Bronchial epithelial cell (primary cell): ENCODE measurements at places on chromosomes 7 and 10.
A peak's percentile ranks its signal among the peaks of the same experiment; 100 is the strongest.

GRCh38 chr10:124417895-124418725 is 613 bp downstream of the OAT start:
- no peak for DNase-seq

DNA sequence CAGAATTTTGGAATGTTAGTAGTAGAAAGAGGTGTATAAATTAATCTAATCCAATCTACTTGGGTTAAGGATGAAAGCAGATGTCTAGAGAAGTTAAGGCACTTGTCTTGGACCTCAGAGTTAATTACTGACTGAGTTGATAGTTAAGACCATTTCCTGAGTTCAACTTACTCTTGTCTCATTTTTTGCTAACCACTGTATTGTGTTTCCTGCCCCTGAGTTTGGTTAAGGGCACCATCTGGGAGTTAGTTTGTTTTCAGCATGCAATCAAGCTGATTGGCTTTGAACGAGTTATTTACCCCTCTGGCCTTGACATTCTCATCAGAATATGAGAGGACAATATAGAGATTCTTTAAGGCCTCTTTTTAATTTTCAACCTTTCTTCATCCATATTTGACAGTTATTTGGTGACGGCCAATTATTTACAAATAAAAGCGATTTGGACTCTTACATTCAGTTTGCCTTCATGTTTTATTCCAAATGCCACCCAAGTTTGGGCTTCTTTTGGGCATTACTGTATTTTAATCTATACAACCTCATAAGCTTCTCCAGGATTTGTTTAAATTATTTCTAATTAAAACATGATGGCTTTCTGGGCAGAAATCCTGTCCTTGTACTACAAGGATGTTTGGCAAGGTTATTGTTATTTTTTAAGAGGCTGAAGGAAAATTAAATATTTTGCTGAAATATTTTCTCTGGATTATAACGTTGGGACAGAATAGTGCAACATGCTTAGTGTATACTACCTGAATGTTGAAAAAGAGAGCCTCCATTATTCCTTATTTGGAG is 225.0 kb downstream of the CACNB2 start:
- no peak for DNase-seq

DNA sequence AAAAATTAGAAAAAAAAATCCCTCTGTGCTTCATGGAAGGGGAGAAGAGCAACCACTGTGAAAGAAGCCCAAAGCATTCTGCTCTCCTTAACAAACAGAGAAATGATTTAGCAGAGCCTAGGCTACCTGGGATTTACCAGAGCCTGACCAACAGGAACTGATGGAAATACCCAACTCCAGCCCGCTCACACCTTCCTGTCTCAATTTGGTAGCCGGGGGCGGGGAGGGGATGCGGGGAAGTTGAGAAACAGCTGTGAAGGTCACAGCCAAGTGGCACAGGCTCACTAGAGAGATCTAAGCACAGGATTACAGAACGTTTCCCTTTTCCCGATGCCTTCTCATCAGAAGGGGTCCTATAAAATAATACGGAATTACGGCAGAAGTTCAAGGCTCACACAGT is 17.6 kb downstream of the RSU1 start:
- no peak for DNase-seq

- DNase-seq: no peak
These were observed 661.9 kb downstream of the SORCS1 start for GRCh38 chr10:106502641-106503040.

DNA sequence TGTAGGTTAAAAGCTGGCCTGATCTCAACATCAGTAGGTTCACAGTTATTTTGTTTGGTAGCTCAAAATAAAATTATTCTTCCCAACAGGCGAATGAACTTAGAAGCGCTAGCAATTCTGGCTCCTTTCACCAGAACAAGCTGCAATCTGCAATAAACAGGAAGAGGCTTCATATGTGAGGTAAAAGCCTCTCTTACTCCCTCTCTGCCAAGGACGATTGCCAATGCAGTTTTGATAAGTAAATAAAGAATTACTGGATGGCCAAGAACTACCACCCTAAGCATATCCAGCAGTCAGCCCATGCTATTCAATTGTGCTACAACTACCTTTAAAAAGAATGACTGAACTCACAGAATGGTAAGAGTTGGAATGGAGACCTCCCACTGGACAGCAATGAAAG is 150.0 kb upstream of the LAMB4 start:
- no peak for DNase-seq

DNA sequence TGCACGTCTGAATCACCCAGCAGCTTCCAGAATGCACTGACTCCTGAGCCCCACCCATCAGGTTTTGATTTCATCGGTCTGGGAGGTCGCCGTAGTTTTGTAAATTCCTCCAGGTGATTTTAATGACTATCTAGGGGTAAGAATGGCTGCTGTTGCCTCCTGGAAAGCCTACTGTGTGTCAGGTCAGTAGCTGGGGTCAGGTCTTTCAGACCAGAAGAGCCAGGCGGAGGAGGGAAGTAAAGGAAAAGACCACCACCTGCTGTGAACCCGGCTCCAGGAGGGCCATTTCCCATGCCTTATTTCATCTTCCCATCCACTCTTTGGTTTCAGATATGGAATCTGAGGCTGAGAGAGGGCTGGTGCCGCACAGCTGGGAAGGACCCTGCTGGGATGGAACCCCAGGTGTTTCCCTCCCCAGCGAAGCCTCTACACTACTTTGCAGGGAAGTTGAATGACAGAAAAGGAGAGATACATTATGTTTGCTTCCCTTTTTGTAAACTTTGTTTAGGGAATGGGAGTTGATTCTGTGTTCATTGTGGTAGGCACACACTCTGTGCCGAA is 19.8 kb downstream of the ADAMTS14 start:
- no peak for DNase-seq

DNA sequence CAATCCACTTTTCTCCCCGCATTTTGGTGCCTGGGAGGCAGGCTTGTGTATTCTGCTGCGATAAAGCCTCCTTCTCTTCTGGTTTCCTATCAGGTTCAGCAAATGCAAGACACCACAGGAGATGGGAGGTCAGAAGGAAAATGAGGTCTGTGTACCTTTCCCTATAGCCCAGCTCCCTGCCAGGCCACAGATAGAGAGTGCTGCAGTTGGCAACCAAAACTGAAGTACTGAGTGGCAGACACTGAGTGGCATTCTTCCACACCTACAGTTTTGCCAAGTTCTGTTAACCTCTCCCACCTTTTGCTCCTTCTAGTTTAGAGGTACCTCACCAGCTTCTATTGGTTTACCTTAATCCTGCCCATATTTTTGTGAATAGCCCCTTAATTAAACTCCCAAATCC is 948.4 kb downstream of the SORCS1 start:
- no peak for DNase-seq

GRCh38 chr7:140284062-140284461 is 107.3 kb upstream of the KDM7A start:
- DNase-seq: no peak

DNA sequence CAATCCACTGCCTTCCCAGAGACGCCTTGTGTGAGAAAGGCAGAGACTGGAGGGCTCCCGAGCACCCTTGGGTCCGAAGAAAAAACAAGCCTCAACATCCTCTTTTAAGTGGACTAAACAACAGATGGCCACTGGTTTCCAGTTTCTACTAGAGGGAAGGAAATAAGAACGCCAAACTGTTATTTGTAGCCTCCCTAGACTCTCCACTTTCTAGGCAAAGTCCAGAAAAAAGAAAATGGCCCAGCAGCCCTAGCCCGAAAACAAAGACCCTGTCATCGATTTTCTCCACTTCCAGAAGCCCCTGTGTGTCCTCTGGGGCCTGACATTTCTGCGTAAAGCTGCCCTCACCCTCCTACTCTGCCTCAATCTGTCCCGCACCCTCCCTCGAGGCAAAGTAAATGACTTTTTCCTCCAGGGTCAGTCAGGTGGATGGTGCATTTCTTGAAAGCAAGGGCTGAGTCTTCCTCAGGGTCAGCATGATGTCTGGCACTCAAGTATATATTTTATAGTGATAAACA is 6.0 kb downstream of the RGS10 start:
- DNase-seq: no peak

GRCh38 chr10:86046845-86047460 is 319.6 kb downstream of the GRID1 start:
- DNase-seq: peak; percentile 87

- no peak for DNase-seq
These were observed 690.3 kb upstream of the FOXK1 start for GRCh38 chr7:3991731-3992231.

DNA sequence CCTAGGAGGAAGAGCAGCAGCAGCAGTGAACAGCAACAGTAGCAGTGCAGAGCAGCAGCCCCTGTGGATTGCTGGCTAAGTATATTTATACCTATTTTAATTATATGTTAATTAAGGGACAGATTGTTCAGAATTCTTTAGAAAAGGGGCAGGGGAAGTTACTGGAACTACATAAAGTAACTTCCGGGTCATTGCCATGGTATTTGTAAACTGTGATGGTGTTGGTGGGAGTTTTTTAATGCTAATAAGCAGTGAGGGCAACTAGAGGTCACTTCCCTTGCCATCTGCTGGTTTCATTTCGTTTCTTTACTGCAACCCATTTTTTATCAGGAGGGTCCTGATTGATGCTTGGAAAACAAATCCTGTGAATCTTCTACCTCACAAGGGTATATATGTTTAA is 229.8 kb upstream of the PODXL start:
- no peak for DNase-seq
